ENCODE measurements at places on chromosomes 11 and 22.
A peak's percentile ranks its signal among the peaks of the same experiment; 100 is the strongest.

GRCh38 chr11:124670732-124671131 lies 2.8 kb downstream of the SIAE start:
- peak; percentile 39 for DNase-seq

GRCh38 chr22:46609724-46610201 lies 10.4 kb upstream of the GRAMD4 start:
- no peak for DNase-seq

DNA sequence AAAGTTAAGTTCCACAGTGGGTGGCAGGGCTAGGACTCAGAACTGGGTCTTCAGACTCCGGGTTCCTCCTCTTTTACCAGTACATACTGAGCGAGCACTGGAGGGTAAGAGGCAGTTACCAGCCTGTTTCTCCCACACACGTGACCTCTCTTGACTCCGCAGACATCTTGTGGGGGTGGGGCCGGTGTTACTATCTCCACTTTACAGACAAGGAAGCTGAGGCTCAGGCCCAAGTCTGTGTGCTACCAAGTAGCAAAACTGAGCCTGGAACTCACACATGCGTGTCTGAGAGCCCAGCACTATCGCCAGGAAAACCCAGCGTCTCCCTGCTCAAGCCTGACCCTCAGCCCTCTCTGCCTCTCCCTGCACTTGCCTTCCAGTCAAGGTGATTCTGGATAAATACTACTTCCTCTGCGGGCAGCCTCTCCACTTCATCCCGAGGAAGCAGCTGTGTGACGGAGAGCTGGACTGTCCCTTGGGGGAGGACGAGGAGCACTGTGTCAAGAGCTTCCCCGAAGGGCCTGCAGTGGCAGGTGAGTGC lies 16.0 kb upstream of the SMIM35 start:
- no peak for DNase-seq

DNA sequence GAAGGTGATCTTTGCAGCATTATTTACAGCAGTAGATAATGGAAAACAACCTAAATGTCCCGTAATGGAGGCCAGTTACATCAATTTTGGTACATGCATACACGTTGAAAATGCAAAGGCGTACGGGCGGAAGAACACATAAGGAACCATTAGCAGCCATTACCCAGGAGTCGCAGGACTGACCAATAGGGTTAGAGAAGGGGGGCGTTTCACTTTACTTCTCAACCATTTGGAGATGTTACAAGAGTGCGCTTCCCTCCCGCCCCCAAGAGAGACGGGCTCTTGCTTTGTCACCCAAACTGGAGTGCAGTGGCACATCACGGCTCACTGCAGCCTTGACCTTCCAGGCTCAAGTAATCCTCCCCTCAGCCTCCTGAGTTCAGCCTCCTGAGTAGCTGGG lies 52.8 kb upstream of the SLC35C1 start:
- no peak for DNase-seq

- peak; percentile 36 for DNase-seq
Measured at GRCh38 chr22:29727131-29727523, 7.3 kb downstream of the CABP7 start.

DNA sequence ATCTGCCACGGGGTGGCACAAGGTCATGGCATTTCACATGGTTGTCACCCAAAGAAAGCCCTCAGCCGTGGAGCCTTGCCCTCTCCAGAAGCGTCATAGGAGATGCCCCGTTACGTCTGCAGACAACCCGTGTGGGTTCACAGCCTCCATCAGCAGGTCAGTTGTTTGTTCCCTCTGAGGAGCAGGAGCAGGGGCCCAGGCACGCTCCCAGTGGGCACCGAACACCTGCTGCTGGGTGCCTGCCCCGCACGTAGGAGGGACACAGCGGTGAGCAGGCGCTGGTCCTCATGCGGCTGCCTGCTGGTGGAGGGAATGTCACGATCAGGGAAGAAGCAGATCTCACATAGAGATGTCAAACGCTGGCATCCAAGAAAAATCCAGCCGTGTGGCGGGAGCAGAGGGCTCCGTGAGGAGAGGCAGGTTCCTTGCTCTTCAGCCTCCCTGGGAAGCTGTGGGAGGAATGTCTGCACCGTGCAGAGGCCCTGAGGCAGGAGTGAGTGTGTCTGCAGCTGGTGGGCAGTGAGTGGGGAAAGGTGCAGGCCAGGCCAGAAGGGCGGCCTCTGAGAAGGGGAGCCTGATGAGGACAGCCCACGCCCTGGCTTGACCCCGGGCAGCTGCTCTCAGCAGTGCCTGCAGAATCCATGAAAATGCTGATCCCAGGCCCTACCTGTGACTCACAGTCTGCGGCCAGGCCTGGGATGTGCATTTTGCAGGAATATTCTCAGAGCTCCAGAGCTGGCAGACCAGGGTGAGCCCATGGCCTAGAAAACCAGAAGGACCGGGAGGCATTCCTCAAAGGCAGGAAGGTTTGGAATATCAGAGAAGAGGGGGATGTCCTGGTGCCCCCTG lies 36.4 kb upstream of the TH start:
- DNase-seq, result peak; percentile 5

- no peak for DNase-seq
Measured at GRCh38 chr11:111878385-111878848, 548 bp downstream of the FDXACB1 start.

GRCh38 chr22:50016988-50017700 lies 4.6 kb upstream of the IL17REL start:
- no peak for DNase-seq

GRCh38 chr11:33716243-33716642 lies 15.6 kb upstream of the C11orf91 start:
- DNase-seq, result no peak

- DNase-seq, result no peak
Measured at GRCh38 chr22:35590634-35591295, 26.4 kb downstream of the MB start.

DNA sequence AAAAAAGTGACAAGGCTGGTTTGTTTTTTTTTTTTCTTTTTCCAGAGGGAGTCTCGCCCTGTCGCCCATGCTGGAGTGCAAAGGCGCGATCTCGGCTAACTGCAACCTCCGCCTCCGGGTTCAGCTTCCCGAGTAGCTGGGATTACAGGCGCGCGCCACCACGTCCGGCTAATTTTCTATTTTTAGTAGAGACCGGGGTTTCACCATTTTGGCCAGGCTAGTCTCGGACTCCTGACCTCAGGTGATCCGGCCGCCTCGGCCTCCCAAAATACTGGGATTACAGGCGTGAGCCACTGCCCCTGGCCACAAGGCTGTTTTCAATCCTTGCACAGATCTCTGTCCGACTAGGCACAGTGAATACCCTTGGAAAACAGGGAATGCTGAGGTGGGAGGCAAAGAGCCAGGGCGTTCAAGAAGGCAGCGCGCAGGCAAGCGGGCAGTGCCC lies 566 bp downstream of the ATP6V1E1 start:
- no peak for DNase-seq

DNA sequence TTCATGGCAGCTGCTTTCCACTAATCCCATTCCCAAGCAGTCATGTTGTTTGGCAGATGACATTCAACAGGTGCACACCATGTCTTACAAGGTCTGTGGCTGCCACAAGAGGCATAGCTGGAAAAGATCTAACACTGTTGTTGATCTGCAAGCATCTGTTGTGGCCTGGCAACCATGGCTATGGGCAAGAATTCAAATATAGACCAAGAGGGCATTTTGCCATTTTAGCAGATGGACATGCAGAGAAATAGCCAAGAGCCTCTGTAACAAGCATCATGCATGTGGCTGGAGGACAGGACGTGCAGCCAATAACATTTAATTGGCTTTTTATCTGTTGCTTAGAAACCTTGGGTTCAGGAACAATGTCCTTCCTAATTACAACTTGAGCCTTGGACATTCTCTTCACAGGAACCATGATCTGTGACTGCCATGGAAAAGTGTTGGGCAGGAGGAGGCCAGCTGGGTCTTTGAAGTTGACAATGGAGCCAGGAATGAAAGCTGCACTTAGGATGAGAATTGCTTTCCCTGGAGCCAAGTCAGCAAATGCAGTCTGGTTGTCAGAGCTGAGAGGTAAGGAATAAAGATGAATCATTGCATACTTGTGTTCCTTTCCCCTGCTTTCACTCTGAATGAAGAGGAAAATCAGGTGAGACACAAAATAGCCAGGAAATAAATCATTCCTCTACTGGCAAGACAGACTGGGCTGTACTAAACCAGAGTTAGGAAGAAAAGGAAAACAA lies 113.6 kb upstream of the ANO5 start:
- no peak for DNase-seq

GRCh38 chr11:1921574-1922141 lies 2.2 kb downstream of the TNNT3 start:
- DNase-seq, result no peak

GRCh38 chr11:19284881-19285280 lies 44.1 kb upstream of the E2F8 start:
- no peak for DNase-seq

DNA sequence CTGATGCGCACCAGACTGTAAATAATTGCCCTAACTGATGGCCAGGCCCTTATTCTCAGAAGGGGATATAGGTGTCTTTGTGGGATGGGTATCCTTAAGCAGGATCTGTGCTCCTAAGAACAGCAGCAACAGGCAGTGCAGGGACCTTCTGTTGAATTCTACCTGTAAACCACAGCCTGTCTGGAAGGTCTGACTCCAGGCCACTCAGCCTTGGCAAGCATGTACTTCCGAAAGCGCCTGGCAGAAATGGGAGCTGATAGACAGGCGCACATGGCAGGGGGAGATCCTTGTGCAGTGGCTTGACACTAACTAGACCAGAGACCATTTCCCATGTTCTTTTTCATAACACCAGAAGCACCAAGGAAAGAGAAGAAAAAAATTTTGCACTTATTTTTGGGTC lies 59.0 kb downstream of the C22orf31 start:
- DNase-seq, result no peak

GRCh38 chr11:67254798-67255197 lies 11.5 kb upstream of the GRK2 start:
- DNase-seq, result no peak

DNA sequence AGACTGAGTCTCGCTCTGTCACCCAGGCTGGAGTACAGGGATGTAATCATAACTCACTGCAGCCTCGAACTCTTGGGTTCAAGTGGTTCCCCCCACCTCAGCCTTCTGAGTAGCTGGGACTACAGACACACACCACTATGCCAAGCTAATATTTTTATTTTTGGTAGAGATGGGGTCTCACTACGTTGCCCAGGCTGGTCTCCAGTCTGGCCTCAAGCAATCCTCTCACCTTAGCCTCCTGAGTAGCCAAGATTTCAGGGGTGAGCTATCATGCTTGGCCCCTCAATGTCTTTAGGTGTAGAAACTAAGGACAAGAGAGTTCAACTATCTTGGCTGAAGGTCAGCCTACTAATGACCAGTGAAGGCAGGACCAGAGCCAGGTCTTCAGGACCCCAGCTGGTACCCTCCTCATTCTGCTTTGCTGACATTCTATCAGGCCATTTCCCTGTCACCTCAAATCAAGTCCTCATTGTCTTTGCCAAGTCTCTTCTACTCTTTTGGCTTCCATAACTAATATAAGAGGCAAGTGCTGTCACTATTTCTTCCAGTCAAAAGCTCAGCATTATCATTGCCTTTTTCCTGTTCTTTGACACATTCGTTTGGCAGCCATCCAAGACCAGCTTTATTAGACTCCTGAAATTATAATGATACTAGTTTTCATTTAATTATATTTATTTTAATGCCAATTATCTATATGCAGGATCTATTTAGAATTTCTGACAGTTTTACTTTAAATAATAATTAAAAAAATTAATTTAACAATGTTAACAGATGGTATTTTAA lies 264.2 kb upstream of the PITPNB start:
- DNase-seq, result no peak

- no peak for DNase-seq
Measured at GRCh38 chr11:27055065-27055682, 14.6 kb downstream of the BBOX1 start.

- no peak for DNase-seq
Measured at GRCh38 chr11:57424792-57425564, 1.9 kb downstream of the SLC43A3 start.
